NCI-H1417 treated with DMSO at 0.1 percent for 48 hours (cell line): ENCODE measurements at places on chromosomes 5 and 9.

GRCh38 chr5:144206141-144206540, 35.5 kb downstream of the KCTD16 start:
- no peak for DNase-seq

DNA sequence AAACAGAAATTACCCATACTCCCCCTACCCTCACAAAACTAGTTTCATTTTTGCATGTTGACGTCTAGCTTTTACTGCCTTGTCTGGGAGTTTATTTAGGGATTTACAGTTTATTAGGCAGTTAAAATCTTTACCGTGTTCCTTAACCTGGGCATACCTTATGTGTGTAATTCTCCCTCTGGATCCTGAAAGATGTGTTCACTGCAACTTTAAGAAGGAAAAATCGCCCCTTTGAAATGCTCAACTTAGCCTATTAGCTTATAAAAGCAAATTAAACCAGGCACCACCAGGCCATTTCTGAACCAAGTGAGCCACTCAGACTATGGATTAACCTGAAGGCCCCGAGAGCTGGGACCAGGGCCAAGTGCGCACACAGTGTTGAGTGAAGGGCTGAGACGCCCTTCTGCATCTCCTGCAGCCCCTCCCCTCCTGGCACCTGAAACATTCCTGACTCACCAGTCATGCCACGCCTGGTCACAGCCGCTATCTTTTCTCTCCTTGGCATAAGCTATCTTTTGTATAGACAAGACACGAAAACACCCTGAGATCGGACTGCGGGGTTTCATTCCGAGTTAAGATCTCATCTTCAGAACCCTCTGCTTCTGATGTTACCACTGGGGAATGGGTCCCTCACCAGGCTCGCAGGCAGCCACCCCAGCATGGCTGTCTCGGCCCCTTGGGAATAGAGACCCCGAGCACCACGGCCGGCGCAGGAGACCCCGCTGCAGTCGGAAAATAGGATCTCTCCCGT, 111.9 kb downstream of the ROR2 start:
- no peak for DNase-seq

DNA sequence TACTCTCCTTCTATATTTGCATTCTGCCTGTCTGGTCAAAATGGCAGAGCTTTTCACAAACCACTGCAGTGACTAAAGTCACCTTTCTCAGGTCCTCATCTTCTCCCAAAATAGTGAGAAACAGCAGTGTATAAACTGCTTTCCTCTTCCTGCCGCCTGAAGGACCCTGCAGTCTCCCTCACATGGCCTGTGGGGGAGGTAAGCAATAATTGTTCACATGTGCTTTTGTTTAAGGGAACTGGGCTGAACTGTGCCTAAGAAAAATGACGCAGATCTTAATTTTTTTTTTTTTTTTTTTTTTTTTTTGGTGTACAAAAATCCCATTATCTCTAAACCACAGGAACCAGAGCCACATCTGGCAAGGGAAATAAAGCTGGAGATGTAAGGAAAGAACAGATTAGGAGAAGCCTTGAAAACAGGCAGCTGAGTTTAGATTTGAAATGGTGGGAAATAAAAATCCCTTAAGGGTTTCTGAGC, 131.7 kb upstream of the VLDLR start:
- DNase-seq = no peak

DNA sequence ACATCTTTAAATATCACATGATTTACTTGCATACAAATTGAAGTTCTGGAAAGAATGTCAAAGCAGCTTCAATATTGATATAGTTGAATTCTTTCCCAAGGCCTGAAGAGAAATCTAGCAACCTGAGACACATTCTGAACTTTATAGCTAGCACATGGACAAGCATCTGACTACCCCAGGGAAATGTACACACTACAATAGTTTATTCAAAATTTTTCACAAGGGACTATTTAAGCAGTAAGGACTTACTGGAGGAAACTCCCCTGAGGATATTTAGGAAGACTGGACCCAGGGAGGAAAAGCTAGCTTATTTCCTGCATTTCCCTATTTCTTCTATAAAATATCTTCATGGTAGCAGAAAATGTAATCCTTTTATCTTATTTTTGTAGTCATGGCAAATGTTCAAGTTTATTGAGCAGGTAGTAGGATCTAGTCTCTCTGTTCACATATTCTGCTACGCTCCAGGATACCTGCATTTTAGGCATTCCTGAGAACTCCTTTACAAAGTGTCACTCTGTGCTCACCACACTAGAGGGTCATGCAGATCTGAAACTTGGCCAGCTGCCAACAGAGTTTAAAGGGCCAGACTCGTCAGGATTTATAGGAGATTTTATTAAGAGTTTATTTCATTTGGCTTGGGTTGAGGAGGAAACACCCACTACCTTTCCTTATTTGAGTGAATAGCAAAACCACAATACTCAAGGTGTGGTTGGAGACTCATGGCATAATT, 348.4 kb upstream of the FTMT start:
- no peak for DNase-seq

DNA sequence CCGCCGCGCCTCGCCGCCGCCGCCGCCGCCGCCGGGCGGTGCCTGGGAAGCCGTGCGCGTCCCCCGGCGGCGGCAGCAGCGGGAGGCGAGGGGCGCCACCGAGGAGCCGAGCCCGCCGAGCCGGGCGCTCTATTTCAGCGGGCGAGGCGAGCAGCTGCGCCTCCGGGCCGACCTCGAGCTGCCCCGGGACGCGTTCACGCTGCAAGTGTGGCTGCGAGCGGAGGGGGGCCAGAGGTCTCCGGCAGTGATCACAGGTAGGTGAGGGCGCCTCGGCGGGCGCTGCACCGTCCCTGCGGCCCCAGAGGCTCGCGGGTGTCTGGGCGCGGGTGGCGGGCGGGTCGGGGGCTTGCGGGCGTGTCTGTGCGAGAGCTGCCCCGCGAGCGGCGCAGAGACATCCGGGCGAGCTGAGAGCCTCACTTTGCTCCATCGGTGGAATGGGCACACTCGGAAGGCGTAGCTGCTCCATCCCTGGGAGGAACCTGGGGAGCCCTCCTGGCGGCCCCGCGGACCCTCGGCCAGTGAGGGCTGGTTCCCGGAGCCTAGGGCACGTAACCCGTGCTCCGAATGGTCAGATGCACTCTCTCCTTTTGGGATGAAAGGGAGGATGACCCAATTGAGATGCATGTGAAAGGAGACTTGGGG, 864 bp downstream of the PAPPA start:
- DNase-seq = no peak

GRCh38 chr5:148973455-148973854, 89.4 kb downstream of the SH3TC2 start:
- no peak for DNase-seq

DNA sequence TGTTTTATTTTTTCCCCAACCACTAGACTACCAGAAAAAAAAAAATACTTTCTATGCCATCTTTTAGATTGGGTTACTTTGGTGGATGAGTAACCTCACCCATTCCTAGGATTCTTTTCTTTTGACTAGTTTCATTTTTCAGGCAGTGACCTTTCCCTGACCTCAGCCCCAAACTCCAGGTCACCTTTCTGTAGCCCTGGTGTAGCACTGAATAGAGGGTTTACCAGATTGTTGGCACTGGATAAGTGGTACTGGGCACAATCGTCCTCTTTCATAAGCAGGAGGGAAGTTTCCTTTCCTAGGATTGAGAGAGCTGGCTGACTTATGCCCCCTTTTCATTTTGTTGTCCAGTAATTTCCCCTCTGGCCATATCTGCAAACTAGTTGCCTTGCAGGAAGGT, 169.4 kb upstream of the TMEM161B start:
- no peak for DNase-seq

DNA sequence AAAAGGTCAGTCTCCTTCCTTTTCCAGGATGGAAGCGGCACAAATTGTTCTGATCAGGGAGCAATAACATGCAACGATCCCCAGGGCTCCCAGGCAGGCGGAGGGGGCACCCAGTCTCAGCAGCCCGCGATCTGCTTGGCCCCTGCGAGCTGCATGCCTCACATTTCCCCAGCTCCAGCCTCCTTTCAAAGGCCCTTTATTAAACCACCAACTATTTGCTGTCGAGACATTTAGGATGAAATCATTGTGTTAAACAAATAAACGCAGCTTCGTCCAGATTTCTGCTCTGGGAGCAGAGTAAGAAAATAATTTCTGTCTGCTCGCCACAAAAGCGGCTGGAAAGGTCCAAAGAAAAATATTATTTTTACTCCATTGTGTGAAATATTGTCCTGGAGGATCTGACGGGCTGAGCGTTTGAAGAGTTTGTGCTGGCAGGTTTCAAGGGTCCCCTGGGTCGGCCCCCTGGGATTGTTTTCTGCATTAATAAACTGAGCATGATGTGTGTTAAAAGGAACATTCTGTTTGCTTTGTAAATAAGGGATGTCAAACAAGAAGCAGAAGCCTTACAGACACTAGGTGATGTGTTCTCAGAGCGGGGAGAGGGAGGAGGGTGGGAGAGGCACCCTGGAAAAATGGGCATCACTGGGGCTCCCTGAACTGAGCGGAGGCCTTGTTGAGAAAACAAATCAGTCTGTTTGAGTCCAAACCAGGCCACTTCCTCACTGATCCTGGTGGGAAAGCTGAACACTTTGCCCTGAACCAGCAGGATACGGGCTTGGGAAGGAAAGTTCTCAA, 110.1 kb downstream of the FOXD1 start:
- peak; percentile 13 for DNase-seq

DNA sequence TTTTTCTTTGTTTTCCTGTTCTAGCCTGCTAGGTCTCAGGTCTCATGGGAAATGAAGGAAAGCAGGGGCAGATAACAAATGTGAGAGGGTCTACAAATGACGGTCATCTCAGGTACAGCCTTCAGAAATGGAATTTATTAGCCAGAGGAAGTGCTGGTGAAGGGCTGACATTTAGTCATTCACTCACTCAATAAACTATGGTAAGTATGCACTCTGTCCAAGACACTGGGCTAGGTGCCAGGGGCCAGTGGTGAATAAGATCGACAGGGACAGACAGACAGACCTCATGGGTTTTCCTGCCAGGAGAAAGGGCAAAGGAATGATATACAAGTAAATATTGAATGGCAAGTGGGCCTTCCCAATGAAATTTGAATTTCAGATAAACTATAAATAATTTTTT, 6.3 kb downstream of the PDE6A start:
- no peak for DNase-seq

GRCh38 chr9:114317665-114318357, 5.1 kb upstream of the ORM1 start:
- no peak for DNase-seq

DNA sequence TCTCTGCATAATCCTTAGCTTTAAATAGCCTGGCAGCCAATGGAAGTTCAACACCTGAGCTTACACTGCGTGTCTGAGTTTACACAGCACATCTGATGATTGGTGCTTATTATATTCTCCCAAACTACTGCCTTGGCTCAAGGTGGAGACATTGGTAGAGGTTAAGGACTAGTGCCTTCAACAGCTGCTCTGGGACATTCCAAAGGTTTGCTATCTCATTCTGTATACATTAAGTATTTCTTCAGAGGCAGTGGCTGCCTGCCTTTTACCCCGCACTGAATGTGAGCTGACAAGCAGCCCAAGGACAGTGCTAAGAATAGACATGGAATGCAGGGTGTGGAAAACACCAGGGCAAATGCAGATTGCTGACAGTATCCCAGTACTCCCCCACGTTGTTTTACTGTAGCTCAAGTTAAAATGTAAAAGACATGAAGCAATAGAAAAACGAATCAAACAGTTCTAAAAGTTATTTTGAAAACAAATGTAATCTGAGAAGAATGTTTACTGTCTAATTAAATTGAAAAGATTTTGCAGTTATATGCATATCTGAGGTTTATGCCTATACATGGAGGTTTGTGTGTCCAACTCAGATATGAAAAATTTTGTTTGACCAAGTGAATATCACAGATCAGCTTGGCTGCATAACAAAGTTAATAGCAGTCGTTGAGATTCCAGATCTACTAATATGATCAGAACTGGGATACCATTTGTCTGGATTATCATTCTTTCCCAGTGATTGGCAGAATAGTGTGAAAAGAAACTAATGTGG, 1.8 kb downstream of the HSPB3 start:
- no peak for DNase-seq

DNA sequence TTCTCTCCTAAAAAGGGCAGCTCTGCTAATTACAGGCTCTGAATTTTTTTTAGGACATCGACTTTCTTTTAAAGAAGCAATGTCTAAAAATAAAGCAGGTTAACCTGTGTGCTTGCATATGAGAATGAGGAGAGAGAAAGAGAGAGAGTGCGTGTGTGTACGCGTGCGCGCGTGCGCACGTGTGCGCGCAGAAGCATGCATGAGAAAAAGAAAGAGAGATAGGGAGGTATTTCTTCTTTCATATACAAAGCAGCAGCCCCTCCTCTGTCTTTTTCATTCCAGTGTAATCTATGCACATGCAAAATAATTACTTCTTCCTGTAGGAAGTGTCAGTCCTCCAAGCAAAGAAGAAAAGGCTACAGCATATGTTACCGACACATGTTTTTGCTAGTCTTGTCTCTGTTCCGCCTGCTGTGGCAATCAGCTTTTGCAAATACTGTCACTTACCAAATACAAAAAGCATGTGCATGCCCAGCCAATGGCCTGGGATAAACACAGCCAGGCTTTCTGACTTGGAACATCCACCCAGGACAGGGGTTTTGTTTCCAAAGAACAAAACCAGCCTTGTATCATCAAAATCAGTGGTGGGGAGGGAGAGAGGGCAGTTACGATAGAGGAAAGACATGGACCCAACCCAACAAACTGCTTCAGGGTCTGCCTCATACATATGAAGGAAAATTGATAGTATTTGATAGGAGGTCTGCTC, 252.3 kb upstream of the SLC24A2 start:
- DNase-seq = no peak

GRCh38 chr5:50751064-50751657, 84.7 kb downstream of the PARP8 start:
- DNase-seq = no peak

GRCh38 chr5:8924054-8924793, 621.7 kb downstream of the SEMA5A start:
- DNase-seq = no peak

GRCh38 chr5:119400245-119400644, 44.4 kb downstream of the TNFAIP8 start:
- DNase-seq = no peak

DNA sequence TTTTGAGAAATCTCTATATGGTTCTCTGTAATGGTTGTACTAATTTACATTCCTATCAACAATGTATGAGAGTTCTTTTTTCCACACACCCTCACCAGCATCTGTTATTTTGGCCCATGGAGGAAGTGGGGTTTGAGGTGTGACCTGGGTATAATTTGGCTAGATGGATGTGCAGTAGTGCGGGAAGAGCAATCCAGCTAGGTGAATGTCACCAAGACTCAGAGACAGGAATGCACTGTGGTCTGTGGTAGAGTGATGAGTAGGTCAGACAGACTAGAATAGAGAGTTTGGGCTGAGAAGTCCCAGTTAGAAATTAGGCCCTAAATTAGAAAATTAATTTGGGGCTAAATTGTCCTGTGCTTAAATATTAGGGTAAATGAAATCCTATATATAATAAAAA, 32.8 kb upstream of the PIP5K1B start:
- no peak for DNase-seq

DNA sequence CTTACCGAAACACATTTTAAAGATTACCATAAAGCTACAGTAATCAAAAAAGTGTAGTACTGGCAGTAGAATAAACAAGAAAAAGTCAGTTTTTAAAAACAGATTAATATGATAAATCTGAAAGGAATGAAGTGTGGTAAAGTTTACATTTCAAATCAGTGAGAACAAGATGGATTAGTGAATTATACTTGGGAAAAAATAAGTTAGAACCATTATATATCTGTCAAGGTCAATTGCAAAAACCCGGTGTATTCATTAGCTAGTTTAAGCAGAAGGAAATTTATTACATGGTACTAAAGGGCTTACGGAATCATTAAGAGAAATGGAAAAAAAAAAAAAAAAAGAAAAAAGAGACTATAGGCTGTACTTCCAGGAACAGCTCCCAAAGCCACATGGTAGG, 164.3 kb downstream of the MUSK start:
- no peak for DNase-seq

GRCh38 chr9:124217836-124218437, 39.8 kb upstream of the NEK6 start:
- no peak for DNase-seq

GRCh38 chr9:109624896-109625295, 126.8 kb upstream of the PTPN3 start:
- DNase-seq = no peak
